ENCODE measurements at places on chromosomes 5 and 9. TPM values are rescaled to one million over a fixed set of nuclear protein-coding genes. Genes with fewer than 3 reads are reported as not detected.

DNA sequence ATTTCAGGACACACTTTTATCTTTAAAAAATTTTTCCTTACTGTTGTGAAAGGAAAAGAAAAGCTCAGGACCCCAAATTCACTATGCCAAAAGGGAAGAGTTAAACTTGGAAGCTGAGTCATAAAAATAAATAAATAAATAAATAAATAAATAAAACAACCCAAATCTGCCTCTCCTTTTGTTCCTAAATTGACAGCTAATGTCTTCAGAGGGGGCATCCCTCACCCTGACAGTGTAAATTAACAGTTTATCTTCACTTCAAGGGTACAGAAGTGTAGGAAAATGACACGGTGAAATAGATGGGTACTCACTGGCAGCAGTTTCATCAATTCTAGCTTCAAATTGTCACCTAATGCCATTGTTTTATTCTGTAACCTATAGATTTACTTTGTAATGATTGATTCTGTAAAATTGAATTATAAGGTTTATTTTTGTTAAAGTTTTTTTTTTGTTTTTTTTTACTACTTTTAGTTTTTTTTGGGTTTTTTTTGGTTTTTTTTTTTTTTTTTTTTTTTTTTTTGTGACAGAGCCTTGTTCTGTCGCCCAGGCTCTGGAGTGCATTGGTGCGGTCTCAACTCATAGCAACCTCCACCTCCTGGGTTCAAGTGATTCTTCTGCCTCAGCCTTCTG is 18.5 kb upstream of the ANXA1 start:
- no peaks in the 10 kb centered on the region for H3K36me3 ChIP-seq
- peak overlapping the region; percentile 95 for H3K27ac ChIP-seq
- H3K27me3 ChIP-seq: no peaks in the 10 kb centered on the region

DNA sequence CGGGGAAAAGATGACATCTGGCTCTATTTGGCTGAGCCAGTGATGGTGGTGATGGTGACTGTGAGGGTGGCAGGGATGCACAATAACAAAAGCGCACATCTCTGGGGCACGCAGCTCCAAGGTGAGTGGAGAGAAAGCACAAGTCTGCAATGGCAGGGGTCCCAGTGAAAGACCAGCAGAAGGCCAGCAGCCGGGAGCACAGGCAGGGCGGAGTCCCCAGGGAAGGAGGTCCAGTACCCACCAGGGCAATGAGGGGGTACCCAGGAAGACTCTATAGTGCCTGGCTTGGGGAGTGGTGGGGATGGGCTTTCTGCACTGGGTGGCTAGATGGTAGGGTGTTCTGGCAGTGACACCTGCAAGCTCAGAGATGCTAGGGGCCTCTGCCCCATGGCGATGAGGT is 69.4 kb downstream of the AK8 start:
- H3K4me1 ChIP-seq: no peaks in the 10 kb centered on the region
- H3K27me3 ChIP-seq: peaks cover 55% of the 10 kb centered on the region
- H3K4me3 ChIP-seq: no peak overlapping the region
- H3K36me3 ChIP-seq: no peaks in the 10 kb centered on the region

DNA sequence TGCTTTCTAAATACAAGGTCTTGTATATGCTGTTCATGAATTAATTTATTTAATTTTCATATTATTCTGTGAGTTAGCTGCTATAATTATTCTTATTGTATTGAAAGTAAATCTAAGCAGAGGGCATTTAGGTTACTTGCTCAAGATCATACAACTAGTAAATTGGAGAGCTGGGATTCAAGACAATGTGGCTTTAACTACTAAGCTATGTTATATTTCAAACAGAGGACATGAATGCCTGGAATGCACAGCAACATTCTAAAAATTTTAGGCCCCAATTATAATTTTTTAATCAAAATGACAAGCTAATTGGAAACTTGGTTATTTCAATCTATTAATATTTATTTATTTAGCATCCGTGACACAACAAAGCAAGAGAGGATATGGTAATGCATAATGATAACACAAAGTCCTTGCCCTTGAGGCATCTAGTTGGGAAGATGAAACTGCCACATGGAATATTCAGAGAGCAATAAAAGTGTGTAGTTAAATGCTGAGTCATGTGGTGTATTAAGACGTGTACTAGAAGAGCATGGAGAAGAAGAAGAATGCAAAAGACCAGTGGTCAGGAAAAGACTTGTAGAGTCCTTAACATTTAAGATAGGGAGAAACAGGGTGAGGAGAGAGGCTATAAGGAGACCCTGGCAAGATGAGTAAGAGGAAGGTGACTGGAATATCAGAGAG is 24.4 kb downstream of the CTXN3 start:
- H3K27me3 ChIP-seq: peaks cover 3% of the 10 kb centered on the region
- no peaks in the 10 kb centered on the region for H3K4me1 ChIP-seq
- H3K4me3 ChIP-seq: no peak overlapping the region
- no peaks in the 10 kb centered on the region for H3K36me3 ChIP-seq
- no peak for DNase-seq
- no peak overlapping the region for H3K27ac ChIP-seq

- no peaks in the 10 kb centered on the region for H3K27me3 ChIP-seq
- H3K27ac ChIP-seq: no peak overlapping the region
- no peak for DNase-seq
- peaks cover 21% of the 10 kb centered on the region for H3K36me3 ChIP-seq
Observed at GRCh38 chr9:132651259-132651658, 18.5 kb downstream of the DDX31 start.

The SPINK7 gene
- total RNA-seq: not detected

The ANKDD1B gene
- not detected for total RNA-seq
